Activated CD8-positive, alpha-beta T cell treated with anti-CD3 and anti-CD28 coated beads, Interleukin-2, amount 10 ng/mL, durations not matched to agents 7 days and 5 days (primary cell): ENCODE measurements at places on chromosomes 5 and 9. TPM values are rescaled to one million over a fixed set of nuclear protein-coding genes. Genes with fewer than 3 reads are reported as not detected.

The VAV2 gene
- total RNA-seq: 10.1 TPM

The STK10 gene
- total RNA-seq: 294 TPM

GRCh38 chr5:169744336-169744735, 107.3 kb downstream of the DOCK2 start:
- H3K27me3 ChIP-seq: no peaks in the 10 kb centered on the region
- no peak for DNase-seq
- H3K4me1 ChIP-seq: no peaks in the 10 kb centered on the region
- H3K4me3 ChIP-seq: no peak overlapping the region
- no peak overlapping the region for H3K27ac ChIP-seq
- peaks cover 72% of the 10 kb centered on the region for H3K36me3 ChIP-seq

- H3K27ac ChIP-seq: no peak overlapping the region
- no peak for DNase-seq
- H3K4me1 ChIP-seq: no peaks in the 10 kb centered on the region
- H3K36me3 ChIP-seq: peaks cover 2% of the 10 kb centered on the region
- H3K27me3 ChIP-seq: no peaks in the 10 kb centered on the region
These were observed 808.5 kb downstream of the CDH9 start for GRCh38 chr5:26229848-26230247.
